ENCODE measurements at places on chromosomes 13 and 19.
A peak's percentile ranks its signal among the peaks of the same experiment; 100 is the strongest.

DNA sequence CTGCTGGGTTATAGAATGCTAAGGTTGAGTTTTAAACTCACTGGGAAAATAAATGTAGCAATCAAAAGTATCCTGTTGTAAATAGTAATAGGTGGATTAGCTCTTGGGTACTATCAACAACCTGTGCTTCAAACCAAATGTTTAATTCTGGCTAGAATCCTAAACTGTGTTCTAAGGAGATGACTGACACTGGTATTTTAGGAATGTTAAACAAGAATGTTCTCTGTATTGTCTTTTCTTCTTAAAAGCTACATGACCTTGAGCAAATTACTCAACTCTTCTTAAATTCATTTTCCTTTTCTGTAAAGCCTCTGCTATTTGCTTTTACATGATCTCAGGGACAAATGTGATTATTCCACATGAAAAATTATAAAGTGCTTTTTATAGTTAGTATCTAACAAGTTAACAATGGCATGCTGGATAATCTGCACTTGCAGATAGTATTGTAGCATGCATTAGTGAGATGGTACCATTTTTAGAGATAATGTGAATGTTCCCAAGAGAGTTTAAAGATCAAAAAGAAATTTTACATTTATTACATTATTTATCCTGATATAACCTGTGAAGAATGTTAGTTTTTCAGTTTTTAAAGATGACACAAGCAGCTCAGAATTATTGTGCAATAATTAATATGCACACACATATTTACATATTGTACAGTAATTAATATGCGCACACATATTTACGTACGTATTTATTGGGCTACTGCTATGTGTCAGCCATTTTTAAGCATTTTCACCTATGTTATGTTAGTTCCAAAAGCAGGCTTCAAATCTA lies 13.6 kb upstream of the EPSTI1 start:
- no peak for DNase-seq

- DNase-seq: no peak
These were observed 1.6 kb downstream of the ARRDC2 start for GRCh38 chr19:18009412-18010066.

DNA sequence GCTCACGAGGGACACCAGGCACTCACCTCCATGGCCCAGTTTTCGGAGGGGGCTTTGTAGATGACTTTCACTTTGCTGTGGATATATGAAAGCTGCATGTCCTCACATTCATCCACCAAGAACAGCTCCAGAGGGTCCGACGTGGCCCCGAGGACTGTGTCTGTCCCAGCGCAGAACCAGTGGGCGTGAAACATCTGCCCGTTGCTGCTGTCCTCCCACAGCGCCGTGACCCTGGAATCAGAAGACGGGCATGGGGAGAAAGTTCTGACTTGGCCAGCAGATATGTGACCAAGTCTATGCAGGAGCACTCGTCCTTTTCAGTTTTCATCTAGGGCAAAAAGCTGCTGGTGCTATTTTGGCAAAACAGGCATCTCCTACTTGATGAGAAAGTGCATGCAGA lies 29.7 kb upstream of the EIF3G start:
- DNase-seq: no peak

DNA sequence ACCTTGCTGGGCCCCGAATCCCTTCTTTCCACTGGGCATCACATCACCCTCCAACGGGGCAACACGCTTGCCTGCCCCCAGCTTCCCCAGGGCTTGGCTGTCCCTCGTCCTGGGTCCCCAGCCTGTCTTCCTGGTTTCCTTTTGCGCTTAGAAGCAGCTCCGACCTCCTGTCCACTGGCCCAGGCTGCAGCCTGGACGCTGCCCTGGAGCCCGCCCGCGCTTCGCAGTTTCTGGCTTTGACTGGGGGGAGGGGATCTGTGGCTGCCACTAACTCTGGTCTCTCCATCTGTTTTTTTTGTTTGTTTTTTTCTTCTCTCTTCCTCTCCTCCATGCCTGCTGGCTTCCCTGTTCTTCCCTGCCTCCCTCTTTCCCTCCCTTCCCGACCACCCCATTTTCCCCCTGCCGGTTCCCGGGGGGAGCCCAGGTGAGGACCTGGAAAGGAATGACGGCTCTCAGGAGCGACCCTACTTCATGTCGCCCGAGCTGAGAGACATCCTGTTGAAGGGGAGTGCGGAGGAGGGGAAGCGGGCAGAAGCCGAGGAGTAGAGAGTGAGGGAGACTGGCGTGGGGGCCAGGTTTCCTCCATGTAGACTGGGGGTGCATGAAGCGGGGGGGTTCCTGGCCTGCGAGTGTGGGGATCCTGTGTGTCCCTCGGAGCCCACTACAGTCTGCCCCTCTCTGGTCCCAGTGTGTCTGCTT lies 11.5 kb upstream of the ILF3 start:
- DNase-seq: no peak

- no peak for DNase-seq
These were observed 5.6 kb downstream of the APC2 start for GRCh38 chr19:1455336-1456120.

DNA sequence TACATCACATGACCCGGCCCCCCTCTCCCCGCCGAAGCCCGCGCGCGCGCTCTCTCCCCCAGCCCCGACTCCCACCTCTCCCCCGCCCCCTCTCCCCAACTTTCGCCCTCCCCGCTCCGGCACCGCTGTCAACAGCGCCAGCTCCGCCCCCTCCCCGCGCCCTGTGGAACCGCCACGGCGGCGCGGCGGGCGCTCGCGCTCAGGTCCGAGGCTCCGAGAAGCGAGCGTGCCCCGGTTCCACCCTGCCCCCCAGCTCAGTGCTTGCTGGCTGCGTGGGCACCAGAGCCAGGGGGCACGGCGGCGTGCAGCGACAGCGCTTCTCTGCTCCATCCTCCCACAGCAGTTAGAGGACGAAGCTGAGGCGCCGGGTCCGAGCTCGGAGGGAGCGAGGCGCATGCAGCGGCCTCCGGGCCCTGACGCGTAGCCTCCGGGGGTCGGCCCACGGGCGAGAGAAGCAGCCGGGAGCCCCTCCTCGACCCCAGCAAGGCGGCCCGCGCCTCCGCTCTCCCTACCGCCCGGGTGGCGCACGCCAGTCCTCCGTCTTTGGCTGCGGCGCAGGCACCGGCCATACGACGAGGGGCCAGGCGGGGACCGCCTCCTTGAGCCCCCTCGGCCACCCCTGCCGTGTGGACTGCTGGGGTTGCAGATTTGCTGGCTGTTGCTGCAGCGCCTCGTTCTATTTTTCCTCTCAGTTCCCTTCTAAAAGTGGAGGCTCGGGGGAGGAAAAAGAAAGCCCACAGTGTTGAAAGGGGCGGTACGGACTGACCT lies 109.5 kb downstream of the KCNRG start:
- DNase-seq: no peak

GRCh38 chr13:99892196-99892613 lies 79.4 kb downstream of the ZIC5 start:
- DNase-seq: no peak

DNA sequence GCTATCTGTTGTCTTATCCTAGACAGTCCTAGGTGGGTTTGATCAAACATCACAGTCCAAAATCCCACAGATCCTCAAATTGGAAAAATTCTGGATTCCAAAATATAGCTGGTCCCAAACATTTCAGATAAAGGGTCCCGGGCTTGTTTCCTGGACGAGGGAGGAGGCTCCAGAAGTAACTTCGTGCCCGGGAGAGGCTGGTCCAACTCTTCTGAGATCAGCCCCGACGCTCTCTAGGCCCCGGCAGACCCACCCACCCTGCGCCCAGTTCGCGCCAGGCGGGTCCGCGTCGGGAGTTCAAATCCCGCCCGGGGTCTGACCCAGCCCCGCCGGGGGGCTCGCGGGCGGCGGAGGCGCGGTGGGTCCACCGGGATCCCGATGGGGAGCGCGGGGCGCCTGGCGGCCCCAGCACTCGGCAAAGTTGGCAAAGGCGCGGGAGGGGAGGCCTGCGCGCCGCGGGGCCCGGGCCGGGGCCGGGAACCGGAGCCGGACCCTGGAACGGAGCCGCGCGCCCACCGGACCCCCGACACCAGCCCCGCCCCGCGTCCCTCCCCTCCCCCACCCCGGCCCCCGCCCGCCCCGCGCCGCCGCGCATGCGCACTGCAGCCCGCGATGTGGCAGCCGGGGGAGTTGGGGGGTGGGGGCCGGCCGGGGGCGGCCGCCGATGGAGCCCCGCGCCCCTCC lies 513 bp downstream of the MIER2 start:
- no peak for DNase-seq

GRCh38 chr19:1491114-1491848 lies at the start of gene REEP6:
REEP6 (plus strand) TSS chr19:1491181; CDS start chr19:1491270, 89 bp downstream.
- DNase-seq: no peak

DNA sequence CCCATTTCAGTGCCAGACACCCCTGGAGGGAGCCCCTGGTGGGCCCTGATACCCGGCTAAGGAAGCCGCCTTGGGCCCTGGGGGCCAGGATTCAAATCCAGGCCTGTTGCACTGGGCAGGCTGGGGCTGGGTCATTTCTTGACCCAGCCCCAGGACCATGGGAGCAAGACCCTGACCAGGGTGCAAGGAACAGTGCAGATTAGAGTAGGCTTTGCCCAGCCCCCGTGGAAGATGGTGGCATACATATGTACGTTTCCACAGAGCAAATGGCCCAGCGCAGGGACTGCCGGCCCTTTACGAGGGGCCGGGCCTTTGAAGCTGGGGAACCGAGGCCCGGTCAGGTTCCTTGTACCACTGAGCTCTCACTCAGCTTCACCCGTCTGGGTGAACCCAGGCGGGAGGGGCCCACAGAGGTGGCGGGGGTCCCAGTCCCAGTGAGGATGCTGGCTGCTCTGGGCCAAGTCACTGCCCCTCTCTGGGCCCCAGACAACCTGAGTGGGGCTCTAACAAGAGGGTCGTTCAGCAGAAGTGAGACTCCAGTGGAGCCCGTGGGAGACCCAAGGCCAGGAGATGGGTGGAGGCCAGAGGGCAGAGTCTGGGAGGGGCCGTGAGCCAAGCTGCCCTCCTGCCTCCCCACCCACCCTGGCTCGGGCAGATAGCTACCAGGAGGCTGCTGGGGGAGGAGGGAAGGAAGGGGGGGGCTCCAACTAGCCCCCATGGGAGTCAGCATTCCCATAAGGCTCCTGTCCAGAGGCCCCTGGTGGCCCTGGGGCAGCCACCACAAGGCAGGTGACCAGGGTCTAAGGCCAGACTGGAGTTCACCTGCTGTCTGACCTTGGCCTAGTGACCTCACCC lies 2.7 kb downstream of the MKNK2 start:
- DNase-seq: no peak

DNA sequence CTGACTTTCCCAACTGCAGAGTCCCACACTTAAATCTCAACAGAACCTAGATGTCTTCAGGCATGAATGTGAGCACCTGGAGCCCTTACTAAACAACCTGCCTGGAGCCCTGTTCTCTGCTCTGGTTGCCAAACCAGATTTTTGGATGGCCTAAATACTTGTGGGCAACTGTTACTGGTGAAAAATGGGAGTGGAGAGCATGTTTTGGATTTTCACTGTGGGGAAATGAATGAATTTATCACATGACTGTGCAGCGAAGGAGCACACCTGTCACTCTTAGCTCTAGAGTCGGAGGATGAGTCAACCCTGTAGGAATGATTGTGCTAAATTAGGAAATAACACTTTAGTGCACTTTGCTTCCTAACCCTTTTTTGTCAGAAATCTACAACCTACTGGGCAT lies 30.3 kb downstream of the SHISA2 start:
- DNase-seq: no peak

DNA sequence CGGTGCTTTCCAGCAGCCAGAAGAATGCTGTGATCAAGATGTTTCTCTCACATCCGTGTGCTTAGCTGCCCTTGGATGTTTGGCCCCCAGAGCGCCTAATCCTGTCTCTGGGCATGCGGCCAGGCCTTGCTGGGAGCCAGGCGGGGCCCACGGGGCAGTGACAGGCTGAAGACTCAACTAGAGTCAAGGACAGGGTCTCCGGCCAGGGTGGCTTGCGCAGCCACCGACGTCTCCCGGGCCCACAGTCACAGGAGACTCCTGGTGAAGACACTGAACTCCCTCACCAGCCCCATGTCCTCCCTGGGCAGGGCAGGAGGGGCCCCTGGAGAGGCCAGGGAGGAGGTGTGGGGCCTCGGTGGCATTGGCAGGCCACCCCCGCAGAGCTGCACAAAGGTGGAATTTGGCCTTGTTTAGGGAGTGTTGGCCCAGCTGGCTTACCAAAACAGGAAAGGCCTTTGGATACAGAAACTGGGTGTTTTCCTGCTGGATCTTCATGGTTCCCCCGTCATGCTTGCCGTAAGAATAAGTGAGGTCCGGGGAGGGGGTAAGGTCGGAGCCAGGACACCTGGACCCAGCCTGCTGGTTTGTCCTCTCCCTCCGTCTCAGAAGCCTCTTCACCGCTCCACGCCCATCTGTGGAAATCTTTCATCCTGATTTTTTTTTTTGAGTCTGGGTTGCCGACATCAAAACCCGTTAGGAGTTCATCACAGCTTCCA lies 10.0 kb upstream of the NDUFS7 start:
- DNase-seq: no peak

DNA sequence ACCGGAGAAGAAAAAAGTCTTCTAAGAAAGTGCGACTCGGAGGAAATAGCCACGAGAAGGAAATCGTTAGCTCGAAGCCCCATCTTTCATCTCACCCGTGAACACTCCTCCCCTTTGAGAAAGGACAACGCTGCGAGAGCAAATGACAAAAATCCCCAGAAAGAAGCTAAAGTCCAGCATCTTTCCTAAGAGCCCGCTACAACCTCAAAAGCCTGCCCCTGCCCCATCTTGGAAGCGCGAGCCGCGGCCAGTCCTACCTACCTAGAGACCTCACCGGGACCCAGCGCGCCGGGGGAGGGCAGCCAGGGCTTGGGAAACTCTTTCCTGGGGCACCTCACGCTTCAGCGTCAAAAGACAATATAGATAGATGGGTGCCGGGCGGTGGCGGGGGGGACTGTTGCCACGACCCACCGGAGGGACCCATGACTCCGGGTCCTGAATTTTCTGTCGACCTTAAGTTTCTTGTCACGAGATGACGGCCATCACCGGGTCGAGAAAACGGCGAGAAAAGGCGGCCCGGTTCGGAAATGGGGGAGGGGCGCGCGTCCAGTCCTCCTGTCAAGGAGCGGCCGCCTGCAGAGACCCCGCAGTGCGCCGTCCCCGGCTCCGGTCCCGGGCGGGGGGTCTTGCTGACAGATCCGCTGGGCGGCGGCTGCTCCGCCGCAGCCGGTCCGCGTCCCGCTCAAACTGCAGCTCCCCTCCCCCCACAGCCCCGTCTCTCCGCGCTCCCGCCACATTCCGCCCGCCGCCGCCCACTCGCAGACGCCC lies 65.9 kb downstream of the KCNRG start:
- DNase-seq: no peak

- no peak for DNase-seq
These were observed 8.5 kb upstream of the PROZ start for GRCh38 chr13:113149711-113150549.

- DNase-seq: no peak
These were observed 24.4 kb downstream of the COMMD6 start for GRCh38 chr13:75513271-75513670.

GRCh38 chr13:46571909-46572595 lies 19.1 kb downstream of the LRCH1 start:
- peak; percentile 36 for DNase-seq

GRCh38 chr13:44271031-44271455 lies 102.6 kb upstream of the SERP2 start:
- no peak for DNase-seq

GRCh38 chr13:76292031-76292430 lies 594.2 kb downstream of the KCTD12 start:
- DNase-seq: no peak

All from NCI-H1694 (cell line).